ENCODE measurements at places on chromosomes 16 and 17. TPM values are rescaled to one million over a fixed set of nuclear protein-coding genes. Genes with fewer than 3 reads are reported as not detected.

- peaks cover 18% of the 10 kb centered on the region for H3K27me3 ChIP-seq
- H3K4me1 ChIP-seq = peaks cover 4% of the 10 kb centered on the region
- DNase-seq = peak; percentile 36
These were observed 45.0 kb downstream of the SOST start for GRCh38 chr17:43713494-43714162.

Gene SETD6
- 25.9 TPM for total RNA-seq

GRCh38 chr17:45936610-45937009, 42.3 kb downstream of the MAPT start:
- peaks cover 18% of the 10 kb centered on the region for H3K4me1 ChIP-seq
- H3K27ac ChIP-seq = no peak overlapping the region
- H3K27me3 ChIP-seq = peaks cover 6% of the 10 kb centered on the region

- H3K36me3 ChIP-seq = peaks cover 17% of the 10 kb centered on the region
- no peak overlapping the region for H3K27ac ChIP-seq
- DNase-seq = no peak
- peaks cover 4% of the 10 kb centered on the region for H3K27me3 ChIP-seq
These were observed 123.4 kb upstream of the NOL11 start for GRCh38 chr17:67594115-67594880.

DNA sequence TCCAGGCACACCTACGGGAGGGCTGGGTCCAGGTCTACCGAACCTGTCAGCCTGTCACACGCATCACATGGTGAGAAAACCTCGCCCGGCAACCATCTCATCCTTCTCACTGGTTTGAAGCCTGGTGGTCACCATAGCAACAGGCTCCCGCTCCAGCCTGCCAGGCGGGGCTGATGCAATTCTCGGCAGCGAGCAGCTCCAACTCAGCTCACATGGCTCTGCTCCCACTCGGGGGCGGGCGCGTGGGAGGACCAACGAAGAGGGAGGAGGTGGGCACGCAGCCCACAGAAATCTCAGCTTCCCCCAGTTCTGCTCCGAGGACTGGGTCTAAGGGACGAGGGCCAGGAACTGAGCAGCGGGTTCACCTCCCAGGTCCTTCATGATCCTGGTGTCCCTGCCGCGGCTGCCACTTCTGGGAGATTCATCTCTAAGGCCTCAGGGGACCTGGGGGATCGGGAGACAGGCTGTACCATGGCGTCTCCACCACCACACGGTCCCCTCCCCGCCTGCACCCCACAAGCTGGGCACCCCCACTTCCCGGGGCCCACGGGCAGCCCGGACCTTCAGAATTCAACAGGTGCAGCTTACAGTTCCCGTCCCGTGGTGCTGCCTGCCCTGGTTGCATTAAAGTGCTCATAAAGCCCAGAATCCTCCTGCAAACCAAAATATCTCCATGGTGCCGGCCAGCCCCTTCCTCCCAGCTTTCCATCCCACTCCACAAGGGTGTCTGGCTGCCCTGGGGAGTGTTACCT, 25.8 kb downstream of the ABR start:
- H3K36me3 ChIP-seq = no peaks in the 10 kb centered on the region
- peak; percentile 81 for DNase-seq

Gene DPEP3
- not detected for total RNA-seq

Gene RNF222
- total RNA-seq = not detected

DNA sequence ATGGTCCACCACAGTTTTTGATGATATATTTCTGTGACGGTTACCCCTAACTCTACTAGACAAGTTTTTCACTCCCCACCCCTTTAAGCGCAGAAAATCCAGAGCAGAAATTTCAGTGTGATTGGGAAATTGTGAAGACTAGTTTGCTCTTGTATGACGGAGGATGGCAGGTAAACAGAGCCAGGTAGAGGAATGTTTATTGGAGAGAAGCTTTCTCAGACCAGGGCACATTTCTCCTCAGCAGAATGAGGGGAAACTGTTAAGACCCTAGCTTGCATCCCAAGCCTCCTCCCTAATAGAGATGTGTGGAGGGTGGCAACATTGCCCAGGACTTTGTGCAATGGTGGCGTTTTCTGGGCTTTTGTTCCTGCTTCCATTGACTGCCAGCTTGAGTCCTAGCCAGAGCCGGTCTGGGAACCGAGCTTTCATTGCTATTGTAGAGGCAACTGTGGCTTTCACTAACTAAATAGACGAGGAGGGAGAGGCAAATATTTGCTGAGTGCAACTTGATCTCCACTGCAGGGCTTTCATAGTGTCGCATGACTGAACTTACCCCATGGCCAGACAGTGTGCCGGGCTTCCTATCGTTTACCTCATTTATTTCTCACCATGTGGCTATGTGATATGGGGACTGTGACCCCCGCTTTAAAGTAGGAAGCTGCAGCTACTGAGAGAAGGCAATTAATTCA, 159.6 kb upstream of the MPHOSPH6 start:
- no peaks in the 10 kb centered on the region for H3K4me1 ChIP-seq
- H3K4me3 ChIP-seq = no peak overlapping the region
- no peak overlapping the region for H3K27ac ChIP-seq
- no peaks in the 10 kb centered on the region for H3K27me3 ChIP-seq
- H3K36me3 ChIP-seq = no peaks in the 10 kb centered on the region
- no peak for DNase-seq

- peak; percentile 6 for DNase-seq
- H3K27me3 ChIP-seq = peaks cover 4% of the 10 kb centered on the region
- peaks cover 8% of the 10 kb centered on the region for H3K4me1 ChIP-seq
- H3K27ac ChIP-seq = no peak overlapping the region
These were observed 12.2 kb downstream of the TSPOAP1 start for GRCh38 chr17:58316260-58316960.

DNA sequence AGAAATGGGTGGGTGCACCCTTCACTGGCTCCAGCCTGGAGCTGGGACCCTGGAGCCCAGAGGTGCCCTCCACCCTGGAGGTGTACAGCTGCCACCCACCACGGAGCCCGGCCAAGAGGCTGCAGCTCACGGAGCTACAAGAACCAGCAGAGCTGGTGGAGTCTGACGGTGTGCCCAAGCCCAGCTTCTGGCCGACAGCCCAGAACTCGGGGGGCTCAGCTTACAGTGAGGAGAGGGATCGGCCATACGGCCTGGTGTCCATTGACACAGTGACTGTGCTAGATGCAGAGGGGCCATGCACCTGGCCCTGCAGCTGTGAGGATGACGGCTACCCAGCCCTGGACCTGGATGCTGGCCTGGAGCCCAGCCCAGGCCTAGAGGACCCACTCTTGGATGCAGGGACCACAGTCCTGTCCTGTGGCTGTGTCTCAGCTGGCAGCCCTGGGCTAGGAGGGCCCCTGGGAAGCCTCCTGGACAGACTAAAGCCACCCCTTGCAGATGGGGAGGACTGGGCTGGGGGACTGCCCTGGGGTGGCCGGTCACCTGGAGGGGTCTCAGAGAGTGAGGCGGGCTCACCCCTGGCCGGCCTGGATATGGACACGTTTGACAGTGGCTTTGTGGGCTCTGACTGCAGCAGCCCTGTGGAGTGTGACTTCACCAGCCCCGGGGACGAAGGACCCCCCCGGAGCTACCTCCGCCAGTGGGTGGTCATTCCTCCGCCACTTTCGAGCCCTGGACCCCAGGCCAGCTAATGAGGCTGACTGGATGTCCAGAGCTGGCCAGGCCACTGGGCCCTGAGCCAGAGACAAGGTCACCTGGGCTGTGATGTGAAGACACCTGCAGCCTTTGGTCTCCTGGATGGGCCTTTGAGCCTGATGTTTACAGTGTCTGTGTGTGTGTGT, 46.8 kb downstream of the IL21R start:
- no peak overlapping the region for H3K27ac ChIP-seq
- peaks cover 16% of the 10 kb centered on the region for H3K36me3 ChIP-seq
- H3K4me1 ChIP-seq = no peaks in the 10 kb centered on the region
- no peak for DNase-seq
- H3K27me3 ChIP-seq = peaks cover 8% of the 10 kb centered on the region
- H3K4me3 ChIP-seq = no peak overlapping the region

- H3K4me3 ChIP-seq = no peak overlapping the region
- DNase-seq = no peak
- no peak overlapping the region for H3K27ac ChIP-seq
- no peaks in the 10 kb centered on the region for H3K36me3 ChIP-seq
- H3K27me3 ChIP-seq = no peaks in the 10 kb centered on the region
- H3K4me1 ChIP-seq = no peaks in the 10 kb centered on the region
These were observed 189.4 kb downstream of the RAB11FIP4 start for GRCh38 chr17:31580706-31581490.

GRCh38 chr17:7058831-7059447, 15.0 kb upstream of the SLC16A11 start:
- H3K4me1 ChIP-seq = peaks cover 12% of the 10 kb centered on the region
- H3K27ac ChIP-seq = no peak overlapping the region
- no peaks in the 10 kb centered on the region for H3K36me3 ChIP-seq

GRCh38 chr16:81638286-81638945, 140.7 kb upstream of the PLCG2 start:
- no peaks in the 10 kb centered on the region for H3K36me3 ChIP-seq
- no peak overlapping the region for H3K4me3 ChIP-seq
- DNase-seq = no peak
- H3K27ac ChIP-seq = peak overlapping the region; percentile 62
- peaks cover 25% of the 10 kb centered on the region for H3K27me3 ChIP-seq

DNA sequence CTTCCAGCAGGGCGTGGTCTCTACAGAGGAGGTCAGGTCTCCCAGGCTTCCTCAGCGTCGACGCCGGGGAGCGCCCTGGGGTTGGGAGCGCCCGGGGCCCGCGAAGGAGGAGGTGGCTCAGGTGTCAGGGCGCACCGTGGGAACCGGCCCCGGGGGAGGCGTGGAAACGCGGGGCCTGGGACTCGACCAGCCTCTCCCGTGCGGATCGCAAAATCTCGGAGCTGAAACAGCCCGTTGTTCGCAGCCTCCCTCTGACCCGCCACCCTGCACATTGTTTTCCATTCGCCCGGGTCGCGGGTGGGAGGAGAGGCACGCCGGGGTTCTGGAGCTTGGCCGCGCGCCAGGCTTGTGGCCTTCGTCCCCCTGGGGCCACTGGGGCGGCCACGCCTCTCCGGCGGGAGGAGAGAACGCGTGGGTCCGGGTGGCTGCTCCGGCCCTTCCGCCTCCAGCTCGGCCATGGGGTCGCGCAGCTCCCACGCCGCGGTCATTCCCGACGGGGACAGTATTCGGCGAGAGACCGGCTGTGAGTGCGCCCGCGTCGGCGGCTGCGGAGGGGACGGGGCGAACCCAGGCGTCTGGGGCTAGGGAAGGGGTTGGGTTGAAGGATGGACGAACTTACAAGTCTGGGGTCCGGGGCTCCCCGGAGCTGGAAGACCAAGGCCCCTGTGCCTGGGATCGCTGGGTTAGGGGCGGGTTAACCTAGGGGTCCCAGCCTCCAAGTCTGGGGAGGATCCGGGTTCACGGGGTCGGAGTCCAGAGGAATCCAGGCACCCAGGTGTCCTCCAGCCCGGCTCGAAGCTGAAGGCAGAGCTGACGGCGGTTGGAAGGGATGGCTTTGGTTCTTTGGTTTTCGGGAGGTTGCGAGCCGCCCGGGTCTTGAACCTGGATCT, at the start of gene CHP2:
TSS of gene CHP2 (plus strand) at position 433 of the 890 bp plus-strand sequence. CDS start at position 457, 24 bp downstream.
- no peak within 1 kb of the TSS for H3K27ac ChIP-seq
- DNase-seq = peak; percentile 23
- peak within 1 kb of the TSS; percentile 46 for H3K4me3 ChIP-seq
- H3K36me3 ChIP-seq = peaks cover 14% of the 10 kb centered on the region
- H3K27me3 ChIP-seq = peaks cover 16% of the 10 kb centered on the region
- no peaks in the 10 kb centered on the region for H3K4me1 ChIP-seq

DNA sequence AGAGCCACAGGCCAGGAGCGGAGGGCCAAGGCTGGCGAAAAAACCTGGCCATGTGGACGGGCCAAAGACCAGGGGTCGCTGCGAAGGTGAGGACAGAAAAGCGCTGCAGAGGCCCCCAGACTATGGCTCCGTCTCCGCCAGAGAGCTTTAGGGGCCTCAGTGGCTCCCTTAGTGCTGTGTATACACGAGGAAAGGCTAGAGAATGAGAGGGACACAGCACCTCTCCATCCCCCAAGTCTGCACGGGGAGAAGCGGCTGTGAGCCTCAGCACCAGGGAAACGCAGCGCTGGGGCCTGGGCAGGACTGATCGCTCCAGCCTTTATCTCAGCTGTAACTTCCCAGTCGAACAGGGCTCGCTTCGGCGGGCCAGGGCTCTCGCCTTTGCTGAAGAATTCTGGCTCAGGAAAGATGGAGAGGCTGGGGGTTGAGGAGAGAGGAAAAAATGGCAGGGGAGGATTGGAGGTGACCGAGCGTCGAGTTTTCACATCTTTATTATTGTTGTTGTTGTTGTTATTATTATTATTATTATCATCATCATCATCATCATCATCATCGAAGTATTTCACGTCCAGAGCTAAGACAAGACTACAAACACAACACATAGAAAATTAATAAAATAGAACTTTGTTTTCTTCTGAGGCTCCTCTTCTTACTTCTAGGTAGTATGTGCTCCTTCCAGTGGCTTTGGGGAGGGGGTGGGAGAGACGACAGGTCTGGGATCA, 1.9 kb upstream of the HOXB5 start:
- peaks cover 54% of the 10 kb centered on the region for H3K27me3 ChIP-seq
- no peaks in the 10 kb centered on the region for H3K36me3 ChIP-seq

DNA sequence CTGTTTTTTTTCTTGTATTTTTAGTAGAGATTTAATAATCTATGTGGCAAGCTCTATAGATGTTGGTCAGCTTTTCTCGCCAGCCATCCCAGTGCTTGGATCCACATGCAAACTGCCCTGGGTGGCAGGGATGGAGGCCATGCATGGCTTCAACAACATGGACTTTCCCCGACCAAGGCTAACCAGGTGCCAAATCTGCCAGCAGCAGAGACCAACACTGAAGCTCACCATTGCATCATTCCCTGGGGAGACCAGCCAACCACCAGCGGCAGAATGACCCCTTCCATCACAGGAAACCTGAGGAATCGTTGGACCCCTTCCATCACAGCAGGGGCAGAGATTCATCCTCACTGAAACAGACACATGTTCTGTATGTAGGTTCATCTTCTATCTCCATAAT, 27.7 kb upstream of the ERCC4 start:
- H3K36me3 ChIP-seq = peaks cover 11% of the 10 kb centered on the region
- no peak for DNase-seq
- H3K27ac ChIP-seq = no peak overlapping the region

Gene CYGB
- total RNA-seq = 20.4 TPM

DNA sequence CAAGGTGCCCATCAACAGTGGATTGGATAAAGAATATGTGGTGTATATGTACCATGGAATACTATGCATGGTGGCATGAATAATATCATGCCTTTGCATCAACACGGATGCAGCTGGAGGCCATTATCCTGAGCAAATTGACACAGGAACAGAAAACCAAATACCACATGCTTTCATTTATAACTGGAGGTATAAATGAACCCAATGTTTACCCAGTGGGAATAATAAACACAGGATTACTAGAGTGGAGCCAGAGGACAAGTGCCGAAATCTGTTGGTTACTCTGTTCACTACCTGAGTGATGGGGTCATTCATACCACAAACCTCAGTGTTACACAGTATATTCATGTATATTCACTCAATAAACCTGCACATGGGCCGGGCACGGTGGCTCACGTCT, 125.2 kb downstream of the CDH11 start:
- H3K4me1 ChIP-seq = no peaks in the 10 kb centered on the region
- H3K36me3 ChIP-seq = no peaks in the 10 kb centered on the region
- H3K27ac ChIP-seq = no peak overlapping the region
- no peak overlapping the region for H3K4me3 ChIP-seq
- no peaks in the 10 kb centered on the region for H3K27me3 ChIP-seq

- DNase-seq = no peak
- H3K27me3 ChIP-seq = peaks cover 4% of the 10 kb centered on the region
- H3K36me3 ChIP-seq = peaks cover 5% of the 10 kb centered on the region
- no peak overlapping the region for H3K27ac ChIP-seq
- peaks cover 7% of the 10 kb centered on the region for H3K4me1 ChIP-seq
These were observed 11.9 kb upstream of the SHCBP1 start for GRCh38 chr16:46632778-46633733.

Gene CACNA1G
- 2.2 TPM for total RNA-seq
